Activated naive CD4-positive, alpha-beta T cell treated with anti-CD3 and anti-CD28 coated beads, Interleukin-2, amount 50 U/mL, for 16 hours (primary cell): ENCODE measurements at places on chromosomes 13 and 19.

GRCh38 chr19:12555456-12555930, 4.2 kb upstream of the ZNF564 start:
- no peak for DNase-seq

DNA sequence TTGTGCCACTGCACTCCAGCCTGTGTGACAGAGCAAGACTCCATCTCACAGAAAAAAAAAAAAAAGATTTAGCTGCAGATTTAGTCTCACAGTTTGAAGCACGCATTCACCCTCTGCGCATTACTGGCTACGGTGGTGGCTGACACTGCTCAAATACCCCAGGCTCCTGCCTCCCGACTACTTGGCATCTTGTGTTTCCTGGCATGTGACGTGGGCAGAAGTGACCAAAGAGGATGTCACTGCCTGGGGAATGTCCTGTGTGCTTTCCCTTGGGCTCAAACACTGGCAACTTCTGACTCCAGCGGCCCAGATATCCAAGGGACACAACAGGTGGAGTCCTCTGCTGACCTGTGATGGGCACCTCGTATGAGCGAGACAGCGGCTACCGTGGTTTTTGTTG, 24.7 kb upstream of the EIF3G start:
- no peak for DNase-seq

- DNase-seq: no peak
Measured at GRCh38 chr19:5122121-5122400, 153.1 kb downstream of the KDM4B start.

- DNase-seq: no peak
Measured at GRCh38 chr19:5360003-5360780, 19.6 kb upstream of the PTPRS start.

GRCh38 chr13:26646603-26647002, 89.1 kb downstream of the WASF3 start:
- no peak for DNase-seq

DNA sequence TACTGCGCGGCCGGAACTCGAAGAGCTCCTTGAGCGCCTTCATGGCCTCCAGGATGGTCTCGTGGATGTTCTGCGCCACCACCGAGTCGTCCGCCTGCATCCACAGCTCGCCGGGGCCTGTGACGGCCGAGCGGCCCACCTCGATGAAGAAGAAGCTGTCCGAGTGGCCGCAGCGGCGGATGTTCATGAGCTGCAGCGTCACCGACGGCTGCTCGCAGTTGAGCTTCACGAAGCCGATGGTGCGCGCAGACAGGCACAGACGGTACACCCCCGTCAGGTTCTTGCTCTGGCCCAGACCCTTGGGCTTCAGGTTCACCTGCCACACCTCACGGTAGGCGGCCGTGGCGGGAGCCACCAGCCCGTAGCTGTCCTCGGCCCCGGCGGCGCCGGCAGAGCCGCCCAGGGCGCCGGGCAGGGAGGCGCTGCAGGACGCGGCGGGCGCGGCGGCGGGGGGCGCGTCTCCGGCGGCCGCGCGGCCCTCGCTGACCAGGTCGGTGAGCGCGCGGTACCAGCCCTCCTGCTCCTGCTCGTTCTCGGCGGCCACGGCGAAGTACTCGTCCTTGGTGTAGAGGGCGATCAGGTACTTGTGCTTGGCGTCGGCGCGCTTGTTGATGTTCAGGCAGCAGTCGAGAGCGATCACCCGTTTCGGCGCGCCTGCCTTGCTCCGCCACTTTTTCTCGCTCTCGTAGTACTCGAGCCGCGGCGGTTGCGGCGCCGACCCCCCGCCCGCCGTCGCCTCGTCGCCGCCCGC, 1.1 kb downstream of the IRS2 start:
- peak; percentile 57 for DNase-seq

- no peak for DNase-seq
Measured at GRCh38 chr13:46778890-46779289, 18.1 kb downstream of the ESD start.

DNA sequence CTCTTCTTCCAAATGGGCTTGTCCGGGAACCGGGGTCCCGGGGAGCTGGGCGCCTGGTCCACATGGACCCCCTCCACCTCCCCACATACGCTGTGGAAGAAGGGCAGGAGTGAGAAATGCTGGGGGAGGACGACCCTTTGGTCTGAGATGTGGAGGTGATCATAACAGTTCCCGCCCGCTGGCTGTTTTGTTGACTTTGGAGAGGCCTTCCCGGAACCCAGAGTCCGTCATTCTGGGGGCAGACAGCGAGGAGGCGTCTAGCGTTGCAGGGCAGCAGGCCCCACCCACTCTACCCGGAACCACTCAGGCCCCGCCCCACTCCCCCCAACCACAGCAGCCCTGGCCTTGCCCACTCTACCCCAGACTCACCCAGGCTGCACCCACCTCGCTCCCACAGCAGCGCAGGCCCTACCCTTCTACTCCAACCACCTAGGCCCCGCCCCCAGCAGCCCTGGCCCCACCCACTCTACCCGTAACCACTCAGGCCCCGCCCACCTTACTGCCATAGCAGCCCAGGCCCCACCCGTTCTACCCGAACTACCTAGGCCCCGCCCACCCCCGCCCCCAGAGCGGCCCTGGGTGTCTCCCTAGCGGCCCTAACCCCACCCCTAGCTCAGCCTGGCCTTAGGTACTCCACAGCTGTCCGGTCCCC, 7.1 kb downstream of the GPR108 start:
- DNase-seq: peak; percentile 57

- DNase-seq: no peak
Measured at GRCh38 chr19:33506498-33506897, 15.1 kb downstream of the PEPD start.
